ENCODE measurements at places on chromosomes 16 and 17. TPM values are rescaled to one million over a fixed set of nuclear protein-coding genes. Genes with fewer than 3 reads are reported as not detected.

GRCh38 chr17:56309897-56310296 is 156.6 kb downstream of the ANKFN1 start:
- no peak for DNase-seq

- DNase-seq, result no peak
These were observed 44.7 kb downstream of the PSME3IP1 start for GRCh38 chr16:57140931-57141668.

DNA sequence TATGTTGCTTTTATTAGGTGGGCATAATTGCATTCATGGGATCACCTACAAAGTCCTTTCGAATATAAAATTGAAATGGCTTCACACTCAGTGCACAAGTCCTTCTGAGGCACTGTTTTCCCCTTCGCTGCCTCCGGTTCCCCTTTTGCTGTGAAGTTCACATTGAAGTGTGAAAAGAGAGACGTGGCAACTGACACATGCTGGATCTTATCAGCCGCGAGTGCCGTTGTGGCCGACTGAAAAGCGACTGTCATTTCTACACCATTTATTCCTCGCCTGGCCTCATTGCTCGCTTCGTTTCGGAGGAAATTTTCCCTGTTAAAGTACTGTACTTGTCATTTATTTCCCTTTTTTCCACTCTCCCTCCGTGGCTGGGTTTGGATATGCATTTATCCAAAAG is 423.5 kb downstream of the MAF start:
- DNase-seq, result no peak

Gene ITGAX
- 0.42 TPM for total RNA-seq

DNA sequence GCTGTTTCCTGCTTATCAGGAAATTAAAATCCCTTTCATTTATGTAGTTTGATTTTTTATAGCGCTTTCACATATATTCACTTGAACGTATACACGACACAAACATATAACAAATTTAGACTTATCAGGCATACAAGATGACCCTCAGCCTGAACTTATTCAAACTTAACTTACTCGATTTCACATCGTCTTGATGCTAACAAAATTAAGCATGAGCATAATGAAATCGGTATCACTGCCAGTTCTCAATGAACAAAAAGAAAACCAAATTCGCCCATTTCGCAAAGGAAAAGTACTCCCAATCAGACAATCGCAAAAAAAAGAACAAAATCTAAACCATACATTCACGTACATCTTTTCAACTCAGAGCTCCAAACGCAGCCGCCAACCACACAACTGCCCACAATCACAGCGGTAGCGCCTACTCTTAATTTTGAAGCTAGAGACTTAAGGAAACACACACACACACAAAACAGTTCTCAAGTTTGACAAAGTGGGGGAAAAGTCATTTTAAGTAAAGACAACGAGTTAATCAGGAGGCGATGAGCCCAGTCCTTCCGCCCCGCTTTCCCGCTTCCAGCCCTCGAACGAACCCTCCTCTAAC is 1.1 kb downstream of the GJC1 start:
- no peak for DNase-seq

DNA sequence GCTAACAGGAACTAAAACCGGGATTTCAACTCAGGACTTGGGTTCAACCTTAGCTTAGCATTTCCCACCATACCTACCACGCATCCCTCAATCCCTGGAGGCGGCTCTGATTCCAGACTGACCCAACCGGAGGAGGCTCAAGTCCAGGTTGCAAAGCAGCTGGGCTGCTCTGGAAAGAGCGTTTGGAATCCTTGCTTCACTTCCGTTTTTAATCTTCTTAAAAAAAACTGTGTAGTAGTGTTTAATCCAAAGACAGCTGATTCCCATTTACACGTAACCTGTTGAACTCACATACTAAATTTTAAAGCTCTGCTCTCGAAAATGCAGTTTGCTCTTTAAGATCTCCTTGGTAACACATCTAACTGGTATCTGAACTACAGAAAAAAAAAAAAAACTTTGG is 50.0 kb downstream of the NXN start:
- DNase-seq, result no peak

DNA sequence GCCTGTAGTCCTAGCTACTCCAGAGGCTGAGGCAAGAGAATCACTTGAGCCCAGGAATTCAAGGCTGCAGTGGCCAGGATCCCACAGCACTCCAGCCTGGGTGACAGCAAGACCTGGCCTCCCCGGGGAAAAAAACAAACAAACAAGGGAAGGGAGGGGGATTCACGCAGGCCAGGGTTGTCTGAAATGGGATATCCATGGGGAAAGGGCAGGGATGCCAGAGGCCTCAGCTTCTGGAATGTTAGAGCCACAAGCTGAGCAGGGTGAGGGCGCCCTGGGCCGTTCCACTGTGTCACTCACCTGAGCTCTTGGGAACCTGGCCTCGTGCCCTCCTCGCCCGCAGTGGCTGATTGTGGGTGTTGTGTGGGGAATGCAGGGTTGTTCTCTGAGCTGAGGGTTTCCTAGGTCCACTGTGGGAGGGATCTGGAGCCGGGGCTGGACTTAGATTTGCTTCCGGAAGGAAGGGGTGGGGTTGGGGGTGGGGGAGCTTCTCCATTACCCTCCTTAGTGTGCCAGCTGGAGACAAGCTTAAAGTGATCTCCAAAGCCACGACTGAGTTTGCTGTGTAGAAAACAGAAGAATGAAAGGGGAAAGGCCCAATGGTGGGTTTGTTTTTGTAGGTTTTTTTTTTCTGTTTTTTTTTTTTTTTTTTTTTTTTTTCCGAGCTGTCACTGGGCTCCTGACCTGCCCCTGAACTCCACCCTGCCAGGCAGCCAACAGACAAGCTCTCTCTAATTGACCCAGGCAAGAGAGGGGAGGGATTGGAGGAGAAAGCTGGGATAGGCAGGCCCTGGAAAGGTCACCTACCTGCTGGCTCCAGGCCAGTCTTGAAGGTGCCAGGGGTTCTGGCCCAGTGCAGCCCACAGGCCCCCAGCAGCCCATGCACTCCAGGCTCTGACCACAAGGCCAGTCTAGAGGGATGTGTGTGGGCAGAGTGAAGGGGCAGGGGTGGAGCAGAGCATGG is at the start of gene SULT1A1:
TSS of gene SULT1A1 (minus strand) at position 414 of the 964 bp plus-strand sequence. CDS start 1,189 bp downstream, outside the sequence.
- peak; percentile 32 for DNase-seq

DNA sequence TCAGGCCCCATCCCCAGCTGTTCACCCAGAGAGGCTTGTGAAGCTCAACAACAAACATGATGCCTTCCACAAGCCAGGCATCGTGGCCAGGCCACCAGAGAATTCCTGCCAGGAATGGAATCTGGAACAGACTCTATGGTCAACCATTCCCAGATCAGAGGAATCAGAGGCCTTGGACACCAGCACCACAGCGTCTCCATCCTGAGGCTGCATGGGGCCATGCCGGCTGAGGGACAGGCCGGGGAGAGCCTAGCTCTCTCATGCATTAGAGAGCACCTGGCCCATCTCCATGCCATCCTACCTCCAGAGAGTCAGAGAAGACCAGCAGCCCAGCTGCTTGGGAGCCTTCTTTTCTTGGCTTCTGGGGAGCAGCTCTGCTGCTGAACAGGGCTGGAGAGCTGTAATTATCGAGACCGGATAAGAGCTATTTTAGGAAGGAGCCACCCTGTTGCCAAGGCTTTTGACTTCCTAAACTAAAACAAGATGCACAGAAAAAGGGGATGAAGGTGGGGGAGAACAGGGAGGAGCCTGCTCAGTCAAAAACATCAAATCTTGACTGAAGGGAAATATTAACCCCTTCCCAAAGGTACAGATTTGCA is 24.5 kb upstream of the MTMR4 start:
- DNase-seq, result no peak

Gene GRB2
- 133 TPM for total RNA-seq

DNA sequence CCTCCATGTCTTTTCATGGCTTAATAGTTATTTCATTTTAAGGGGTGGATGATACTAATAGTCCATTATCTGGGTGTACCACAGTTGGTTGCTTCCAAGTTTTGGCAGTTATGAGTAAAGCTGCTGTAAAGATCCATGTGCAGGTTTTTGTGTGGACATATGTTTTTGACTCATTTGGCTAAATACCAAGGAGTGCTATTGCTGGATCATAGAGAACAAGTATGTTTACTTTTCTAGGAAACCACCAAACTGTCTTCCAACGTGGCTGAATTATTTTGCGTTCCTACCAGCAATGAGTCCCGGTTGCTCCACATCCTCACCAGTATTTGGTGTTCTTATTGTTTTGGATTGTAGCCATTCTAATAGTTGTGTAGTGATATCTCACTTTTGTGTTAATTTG is 181.9 kb downstream of the SPECC1 start:
- DNase-seq, result peak; percentile 59

DNA sequence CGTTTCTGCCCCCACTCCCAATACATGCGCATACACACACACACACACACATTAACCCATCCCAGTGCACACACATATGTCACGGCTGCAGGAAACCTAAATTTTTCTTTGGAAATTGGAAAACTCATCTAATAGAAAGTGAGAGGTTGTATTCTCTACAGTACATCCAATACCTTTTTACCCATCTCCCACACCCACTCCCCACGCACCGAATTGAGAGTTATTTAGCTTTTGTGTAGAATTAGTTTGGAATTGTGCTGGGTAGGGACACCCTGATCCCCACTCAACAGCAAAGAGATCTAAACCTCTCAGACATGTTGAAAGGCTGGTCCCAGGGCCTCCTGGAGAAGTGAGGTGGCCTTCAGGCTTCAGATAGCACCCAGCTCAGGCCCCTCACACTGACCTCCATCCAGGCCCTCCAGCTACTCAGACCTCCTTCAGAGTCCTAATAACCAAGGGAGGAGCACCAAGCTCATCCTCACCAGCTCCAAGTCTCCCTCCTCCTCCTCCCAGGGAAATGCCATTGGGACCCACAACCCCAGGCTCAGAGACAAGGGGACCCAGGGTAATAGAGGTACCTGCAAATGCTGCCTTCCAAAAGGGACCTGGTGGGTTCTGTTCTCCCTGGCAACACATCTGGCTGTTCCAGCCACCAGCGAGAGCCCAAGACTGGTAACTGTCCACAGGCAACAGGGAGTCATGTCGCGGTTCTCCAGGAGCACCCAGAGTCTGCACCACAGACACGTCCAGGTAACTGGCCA is 955 bp downstream of the HOXB13 start:
- DNase-seq, result no peak

Gene MEIOC
- 0.27 TPM for total RNA-seq

DNA sequence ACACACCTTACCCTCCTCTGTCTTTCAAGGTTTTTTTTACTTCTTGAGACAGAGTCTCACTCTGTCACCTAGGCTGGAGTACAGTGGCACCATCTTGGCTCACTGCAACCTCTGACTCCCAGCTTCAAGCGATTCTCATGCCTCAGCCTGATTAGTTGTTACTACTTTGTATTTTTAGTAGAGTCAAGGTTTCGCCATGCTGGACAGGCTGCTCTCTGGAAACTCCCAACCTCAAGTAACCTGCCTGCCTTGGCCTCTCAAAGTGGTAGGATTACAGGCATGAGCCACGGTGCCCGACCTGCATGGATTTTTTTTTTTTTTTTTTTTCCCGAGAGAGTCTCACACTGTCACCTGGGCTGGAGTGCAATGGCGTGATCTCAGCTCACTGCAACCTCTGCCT is 273.2 kb downstream of the RBFOX1 start:
- no peak for DNase-seq

DNA sequence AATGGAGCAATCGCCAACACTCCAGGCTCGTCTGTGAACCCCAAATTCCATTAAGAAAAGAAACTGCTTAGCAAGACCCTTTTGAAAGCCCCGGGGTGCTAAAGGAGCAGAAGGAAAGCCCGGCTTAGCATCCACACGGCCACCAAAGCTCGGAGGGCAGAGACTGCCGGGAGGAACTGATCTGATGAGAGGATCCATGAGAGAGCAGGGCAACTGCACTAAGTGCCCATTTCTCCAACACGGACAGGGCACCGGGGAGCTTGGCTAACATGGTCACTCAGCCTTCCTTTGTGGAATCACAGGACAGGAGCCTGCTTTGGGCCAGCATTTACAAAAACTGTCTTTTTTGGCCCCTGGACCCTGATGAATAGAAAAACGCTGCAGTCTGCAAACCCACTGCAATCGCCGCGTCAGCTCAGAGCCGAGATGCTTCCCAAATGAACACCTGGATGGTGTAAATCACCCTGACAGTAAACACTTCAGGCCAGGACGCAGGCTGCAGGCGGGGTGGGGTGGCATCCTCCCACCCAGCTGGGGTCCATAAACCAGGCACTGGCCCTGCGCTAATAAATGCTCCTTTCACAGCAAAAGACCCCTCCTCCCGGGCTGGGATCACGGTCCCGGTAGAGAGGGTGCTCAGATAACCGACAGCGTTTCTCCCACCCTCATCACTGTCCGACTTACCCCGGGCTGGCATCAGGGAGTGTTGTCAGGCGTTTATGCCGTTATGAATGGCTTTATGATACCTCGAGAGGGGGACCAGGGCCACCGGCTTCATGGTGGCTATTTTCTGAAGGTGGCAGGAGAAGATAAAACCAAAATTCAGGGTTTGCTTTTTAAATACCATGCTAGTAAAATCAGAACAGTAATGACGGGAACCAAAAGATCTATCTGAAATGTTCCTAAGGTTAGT is 299.5 kb downstream of the IRF8 start:
- no peak for DNase-seq

GRCh38 chr17:47935961-47936360 is 5.4 kb upstream of the PNPO start:
- DNase-seq, result peak; percentile 84

GRCh38 chr16:23286131-23286532 is 16.0 kb upstream of the SCNN1B start:
- no peak for DNase-seq

GRCh38 chr17:78174870-78175642 is 6.7 kb downstream of the SYNGR2 start:
- no peak for DNase-seq

DNA sequence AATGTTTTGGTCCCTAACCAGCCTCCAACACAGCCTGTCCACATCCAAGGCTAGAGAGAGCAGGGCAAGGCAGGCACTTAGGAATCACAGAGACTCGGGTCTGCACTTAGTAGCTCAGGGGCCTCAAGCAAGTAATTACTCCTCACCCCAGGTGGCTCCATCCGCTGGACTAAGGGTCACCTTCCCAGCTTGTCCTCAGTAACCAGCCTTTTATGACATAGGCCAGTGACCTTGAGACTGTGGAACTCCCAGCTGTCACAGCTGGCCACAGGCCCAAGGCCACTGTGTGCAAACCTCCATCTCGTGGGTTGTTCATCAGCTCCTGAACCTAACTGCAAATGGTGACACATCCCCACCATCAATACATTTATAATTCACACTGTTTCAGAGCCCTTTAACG is 68.6 kb downstream of the CDYL2 start:
- DNase-seq, result no peak

Gene ANKFN1
- total RNA-seq, result not detected

DNA sequence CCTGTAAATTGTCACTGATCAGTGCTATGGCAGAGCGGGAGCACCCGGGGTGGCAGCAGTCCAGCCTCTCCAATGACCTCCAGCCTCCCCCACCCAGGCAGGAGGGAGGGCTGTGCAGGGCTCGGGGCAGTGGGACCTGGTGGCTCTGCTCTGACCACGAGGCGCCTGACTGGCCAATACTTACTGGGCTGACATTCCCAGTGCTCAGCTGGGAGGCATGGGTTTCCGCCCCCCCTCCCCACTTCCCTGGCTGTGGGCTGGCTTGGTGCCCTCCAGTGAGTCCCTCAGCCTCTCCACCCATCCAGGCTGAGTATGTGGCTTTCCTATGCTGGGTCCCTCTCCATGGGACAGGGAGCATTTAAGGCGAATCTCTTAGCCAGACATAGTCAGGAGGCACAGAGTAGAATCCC is 2.7 kb downstream of the SOCS3 start:
- peak; percentile 89 for DNase-seq
